Nucleus accumbens (tissue), 56 donors: ENCODE measurements at places on chromosomes 4 and X.

- no peak for DNase-seq
Observed at GRCh38 chr4:40785727-40786126, 36.0 kb downstream of the NSUN7 start.

- no peak for DNase-seq
Observed at GRCh38 chrX:13311560-13311959, 8.3 kb downstream of the ATXN3L start.

GRCh38 chr4:6938647-6939271, 29.1 kb downstream of the TBC1D14 start:
- no peak for DNase-seq

- no peak for DNase-seq
Observed at GRCh38 chrX:39854772-39855747, 242.7 kb downstream of the BCOR start.

DNA sequence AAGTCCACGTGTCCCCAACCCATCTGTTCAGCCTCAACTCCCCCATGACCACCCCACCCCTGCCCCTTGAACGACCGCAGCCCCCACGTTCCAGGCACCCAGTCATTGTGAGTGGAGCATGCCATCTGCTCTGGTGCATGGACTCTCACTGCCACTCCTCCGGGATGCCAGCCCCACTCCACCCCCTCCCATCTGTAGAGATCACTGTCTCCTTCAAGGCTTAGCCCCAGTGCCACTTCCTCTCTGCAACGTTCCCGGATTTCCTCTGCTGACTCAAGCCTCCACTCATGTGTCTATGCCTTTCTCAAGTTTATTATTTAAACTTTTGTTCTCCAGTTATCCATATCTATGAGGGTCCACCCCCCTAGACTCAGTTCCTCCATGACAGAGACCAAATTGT, 54.0 kb downstream of the MAML3 start:
- DNase-seq, result no peak

- DNase-seq, result no peak
Observed at GRCh38 chr4:131534944-131535645, 1614.0 kb upstream of the PCDH10 start.

GRCh38 chr4:21795091-21795490, 153.5 kb downstream of the KCNIP4 start:
- no peak for DNase-seq

GRCh38 chr4:4607336-4608213, 65.7 kb upstream of the STX18 start:
- DNase-seq, result no peak

DNA sequence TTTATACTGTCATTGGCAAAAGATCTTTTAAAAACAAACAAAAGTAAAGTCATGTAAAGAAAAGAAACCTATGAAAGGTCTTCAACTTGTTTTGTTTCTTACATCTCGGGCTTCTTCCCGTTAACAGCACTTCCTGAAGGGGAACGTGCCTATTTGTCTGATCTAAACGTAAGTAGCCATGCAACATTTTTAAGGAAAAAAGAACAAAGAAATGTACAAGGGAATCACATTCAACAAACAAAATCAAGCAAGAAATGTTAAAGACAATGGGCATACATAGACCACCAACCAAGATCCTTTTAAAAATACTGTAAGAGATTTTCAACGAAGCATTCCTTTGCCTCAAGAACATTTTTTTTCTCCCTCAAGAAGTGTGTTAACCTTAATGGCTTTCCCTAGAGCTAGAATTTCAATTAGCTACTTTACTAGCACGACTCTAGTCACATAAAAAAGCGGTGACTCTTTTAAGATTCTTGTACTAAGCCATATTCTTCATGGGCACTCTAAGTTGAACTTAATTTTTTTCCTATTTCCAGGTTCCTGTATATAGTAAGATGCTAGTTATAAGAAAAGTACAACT, 112.0 kb upstream of the TTC29 start:
- DNase-seq, result no peak

GRCh38 chr4:143402776-143403552, 66.3 kb downstream of the GAB1 start:
- no peak for DNase-seq

DNA sequence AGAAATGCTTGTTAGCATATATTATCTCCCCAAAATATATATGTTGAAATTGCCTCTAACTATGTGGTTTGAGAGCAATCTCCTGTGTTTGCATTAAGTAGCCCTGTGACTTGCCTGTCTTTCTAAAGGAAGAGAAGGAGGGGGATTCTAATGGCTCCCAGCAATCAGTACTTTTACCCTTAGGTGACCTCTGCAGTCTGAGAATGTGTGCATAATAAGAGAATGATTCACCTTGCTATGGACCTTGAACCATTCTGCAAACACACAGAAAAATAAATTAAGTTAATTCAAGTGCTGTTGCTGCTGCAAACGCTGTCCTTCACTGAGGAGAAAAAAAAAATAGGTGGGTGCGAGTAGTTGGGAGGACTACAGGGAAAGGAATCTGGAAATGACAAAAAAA, 322.2 kb downstream of the IQCM start:
- DNase-seq, result no peak

DNA sequence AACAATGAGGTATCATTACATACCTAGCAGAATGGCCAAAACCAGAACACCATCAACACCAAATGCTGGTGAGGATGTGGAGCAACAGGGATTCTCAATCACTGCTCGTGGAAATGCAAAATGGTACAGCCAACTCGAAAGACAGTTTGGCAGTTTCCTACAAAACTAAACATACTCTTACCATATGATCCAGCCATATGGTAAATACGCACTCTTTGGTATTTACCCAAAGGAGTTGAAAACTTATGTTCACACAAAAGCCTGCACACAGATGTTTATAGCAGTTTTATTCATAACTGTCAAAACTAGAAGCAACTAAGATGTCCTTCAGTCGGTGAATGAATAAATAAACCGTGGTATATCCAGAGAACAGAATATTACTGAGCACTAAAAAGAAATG, 7.8 kb downstream of the CASP3 start:
- DNase-seq, result no peak

GRCh38 chr4:7171191-7171900, 21.0 kb upstream of the SORCS2 start:
- no peak for DNase-seq

- no peak for DNase-seq
Observed at GRCh38 chr4:151169900-151170299, 70.5 kb downstream of the RPS3A start.

DNA sequence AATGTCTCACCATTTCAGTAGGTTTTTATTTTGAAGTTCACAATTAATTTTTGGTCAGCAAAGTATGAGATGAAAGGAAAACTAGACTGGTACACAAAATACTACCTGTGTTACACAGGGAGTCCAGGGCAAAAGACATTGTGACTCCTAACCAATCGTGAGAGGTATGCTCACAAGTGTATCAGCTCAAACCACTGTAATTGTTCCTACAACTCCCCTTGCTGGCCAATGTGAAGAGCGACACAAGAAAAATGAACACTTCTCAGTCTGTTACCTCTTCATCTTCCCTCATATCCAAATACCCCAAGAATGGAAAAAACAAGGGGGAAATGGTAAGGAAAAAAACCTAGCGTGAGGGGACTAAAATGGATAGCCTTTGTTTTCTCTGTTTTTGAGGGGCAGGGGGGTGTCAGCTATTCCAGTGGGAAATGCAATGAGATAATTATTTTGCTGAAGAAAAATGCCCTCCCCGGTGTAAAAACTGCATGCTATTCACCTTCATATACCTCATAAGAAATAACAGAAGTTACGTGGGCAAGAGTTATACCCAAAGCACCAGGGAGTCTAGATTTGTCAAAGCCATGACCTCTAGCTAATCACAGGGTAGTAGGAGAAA, 30.6 kb upstream of the NSUN7 start:
- DNase-seq, result no peak

DNA sequence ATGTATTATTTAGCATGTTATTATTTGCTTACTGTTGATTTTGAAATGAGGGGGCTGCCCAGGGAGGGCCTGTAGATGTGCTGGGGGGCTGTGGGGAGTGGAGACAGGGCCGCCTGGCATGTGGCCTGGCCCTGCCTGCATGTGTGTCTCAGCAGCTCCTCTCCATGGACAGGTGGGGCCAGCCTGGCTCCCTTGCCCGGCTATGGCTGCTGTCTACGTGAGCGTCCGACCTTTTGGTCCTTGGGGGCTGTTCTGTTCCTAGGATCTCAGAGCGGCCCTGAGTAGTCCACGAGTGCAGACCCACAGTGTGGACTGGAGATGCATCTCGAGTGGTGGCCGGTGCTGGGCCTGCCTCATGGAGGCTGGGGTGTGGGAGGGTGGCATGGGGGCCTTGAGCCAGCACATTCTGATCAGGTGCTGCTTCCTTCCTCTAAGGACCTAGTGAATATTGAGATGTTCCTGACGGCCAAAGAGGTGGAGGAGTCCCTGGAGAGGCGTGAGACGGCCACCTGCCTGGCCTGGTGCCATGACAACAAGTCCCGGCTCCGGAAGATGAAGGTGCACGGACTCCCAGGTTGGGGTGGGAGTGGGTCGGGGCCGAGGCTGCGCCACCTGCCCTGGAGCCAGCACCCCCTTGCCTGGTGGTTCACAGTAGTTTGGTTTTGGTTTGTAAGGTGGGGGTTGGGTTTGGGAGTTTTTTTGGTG, 24.9 kb upstream of the UVSSA start:
- no peak for DNase-seq
